Iris pigment epithelial cell (primary cell): ENCODE measurements at places on chromosomes 3 and 15.

- DNase-seq, result peak; percentile 94
These were observed at the start of gene CFAP91 for GRCh38 chr3:119702530-119703527. Gene CFAP91 (plus strand): TSS chr3:119703022. CDS start chr3:119703099, 77 bp downstream.

GRCh38 chr3:183254487-183255347 is 1.7 kb downstream of the B3GNT5 start:
- DNase-seq, result peak; percentile 27

DNA sequence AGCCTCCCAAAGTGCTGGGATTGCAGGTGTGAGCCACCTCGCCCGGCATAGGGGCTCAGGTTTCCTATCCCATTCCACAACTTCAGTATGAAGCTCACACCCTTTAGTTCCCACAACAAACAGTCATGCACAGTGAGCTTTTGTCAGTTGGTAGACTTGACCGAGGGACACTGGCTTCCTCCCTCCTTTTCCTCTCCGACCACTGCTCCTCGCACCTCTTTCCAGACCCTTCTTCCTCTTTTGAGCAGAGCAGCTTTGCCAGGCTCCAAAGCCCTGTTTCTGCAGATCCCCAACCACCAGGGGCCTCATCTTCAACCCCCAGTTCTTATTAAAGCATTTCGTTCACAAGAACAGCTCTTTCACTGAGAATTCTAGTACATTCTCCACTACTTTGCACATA is 12.7 kb upstream of the CILP start:
- no peak for DNase-seq

DNA sequence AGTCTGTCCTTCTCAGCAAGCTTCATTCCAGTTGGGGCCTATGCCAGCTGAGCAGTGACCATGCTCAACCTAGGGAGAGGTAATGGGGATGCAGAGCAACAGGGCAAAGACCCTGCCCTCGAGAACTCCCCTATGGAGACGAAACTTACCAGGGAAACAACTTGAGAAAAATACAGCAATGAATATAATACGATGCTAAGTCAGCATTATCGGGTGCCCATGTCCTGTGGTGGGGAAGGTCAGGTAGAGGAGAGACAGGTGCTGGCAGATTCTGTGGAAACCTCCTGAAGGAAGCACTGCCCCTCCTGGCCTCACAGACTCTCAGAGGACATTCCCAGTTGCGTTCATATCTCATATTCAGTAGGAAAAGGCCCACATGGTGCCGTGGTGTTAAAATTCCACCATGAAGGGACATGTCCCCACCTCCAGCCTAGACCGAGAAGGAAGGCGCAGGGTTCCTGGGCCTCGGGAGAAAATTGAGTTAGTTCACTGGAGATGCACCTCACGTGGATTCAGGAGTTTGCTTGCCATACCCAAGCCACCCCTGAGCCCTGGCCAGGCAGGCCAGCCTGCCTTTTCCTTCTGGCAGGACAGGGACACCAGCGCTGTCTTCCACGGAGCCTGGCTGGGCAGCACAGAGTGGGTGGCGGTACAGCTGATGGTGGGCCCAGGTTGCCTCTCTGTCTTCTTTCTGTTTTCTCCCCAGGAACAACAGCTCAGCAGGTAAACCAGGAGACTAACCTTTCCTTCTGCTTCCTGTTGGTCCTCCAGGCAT is 62.4 kb downstream of the BOC start:
- no peak for DNase-seq

DNA sequence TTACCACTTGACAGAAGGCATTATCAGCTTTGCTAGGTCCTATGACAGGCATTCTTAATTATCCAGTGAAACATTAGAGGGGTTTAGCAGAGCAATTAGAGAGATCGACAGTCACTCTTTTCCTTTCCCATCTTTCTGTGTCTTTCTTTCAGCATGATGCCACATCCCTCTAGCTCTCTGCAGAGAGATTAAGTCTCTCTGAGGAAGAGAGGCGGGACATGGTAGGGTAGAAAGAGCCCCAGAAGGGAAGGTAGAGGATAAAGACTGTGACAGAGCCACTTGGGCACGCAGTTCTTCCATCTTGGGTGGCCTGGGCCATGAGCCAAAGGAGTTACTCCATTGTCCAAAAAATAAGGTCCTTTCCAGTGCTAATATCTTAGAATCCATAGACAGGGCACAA is 55.8 kb downstream of the HHLA2 start:
- no peak for DNase-seq

GRCh38 chr3:114057011-114057347 is 442 bp downstream of the QTRT2 start:
- no peak for DNase-seq

GRCh38 chr15:74397239-74398068 is 30.0 kb upstream of the CYP11A1 start:
- no peak for DNase-seq

DNA sequence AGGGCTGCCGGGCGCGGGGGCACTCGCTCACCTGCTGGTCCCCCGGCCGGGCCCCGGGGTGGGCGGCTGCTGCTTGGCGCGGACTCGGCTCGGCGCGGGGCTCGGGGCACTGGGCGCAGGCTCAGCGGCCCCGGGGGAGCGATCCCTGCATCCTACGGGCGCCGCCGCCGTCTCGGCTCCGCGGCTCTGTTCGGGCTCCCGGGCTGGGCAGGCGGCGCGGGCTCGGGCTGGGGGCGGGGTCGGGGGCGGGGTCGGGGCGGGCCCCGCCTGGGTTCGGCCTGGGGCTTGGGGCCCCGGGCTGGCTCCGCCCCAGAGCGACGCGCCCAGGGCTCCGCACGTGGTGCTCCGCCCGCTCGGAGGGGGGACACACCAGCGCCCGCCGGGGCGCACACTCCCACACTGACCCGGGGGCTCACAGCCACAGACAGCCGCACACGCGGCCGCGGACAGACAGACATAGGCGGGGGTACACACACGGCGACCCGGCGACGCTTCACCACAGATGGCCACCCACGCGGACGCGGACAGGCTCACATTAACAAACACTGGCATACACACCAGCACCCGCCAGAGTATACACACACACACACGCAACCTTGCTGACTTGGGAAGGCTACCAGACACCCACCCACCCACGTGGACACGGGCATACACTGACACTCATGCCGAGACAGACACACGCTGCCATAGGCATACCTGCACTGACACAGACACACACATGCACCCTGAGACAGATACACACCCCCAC is at the start of gene SCN5A:
TSS of gene SCN5A (minus strand) at position 188 of the 748 bp plus-strand sequence. CDS start 16,380 bp downstream, outside the sequence.
- peak; percentile 10 for DNase-seq

DNA sequence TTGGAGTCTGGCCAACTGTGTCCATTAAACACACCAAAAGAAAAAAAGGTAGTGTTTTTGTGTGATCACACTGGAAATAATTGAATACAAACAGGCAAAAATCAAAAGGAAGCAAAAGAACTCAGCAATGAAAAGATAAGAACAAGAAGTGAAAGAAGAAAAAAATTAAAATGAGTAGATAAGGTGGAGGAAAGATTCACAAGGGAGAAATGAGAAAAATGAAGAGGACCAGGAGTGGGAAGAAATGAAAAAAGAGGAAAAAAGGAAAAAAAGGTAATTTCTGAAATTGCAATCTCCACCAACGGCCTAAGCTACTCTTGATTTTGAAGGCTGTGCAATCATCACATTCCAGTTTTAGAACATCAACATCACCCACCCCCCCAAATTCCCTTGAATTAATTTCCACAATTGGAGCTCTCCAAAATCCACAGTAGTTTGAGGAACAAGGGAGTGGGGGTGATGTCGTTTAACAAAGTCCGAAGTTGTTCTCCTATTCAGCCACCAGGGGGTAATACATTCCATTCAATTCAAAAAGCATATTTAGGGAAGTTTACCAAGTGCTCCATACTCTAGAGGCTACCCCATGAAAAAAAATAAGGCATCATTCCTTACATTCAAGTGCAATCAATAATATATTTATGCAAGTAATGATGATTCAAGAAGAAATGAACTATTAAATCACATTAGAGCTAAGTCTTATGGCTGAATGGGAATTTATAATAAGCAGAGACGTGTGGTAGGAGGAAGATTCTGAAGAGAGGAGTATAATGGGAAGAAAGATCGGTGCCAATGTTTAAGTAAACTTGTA is 37.4 kb downstream of the ZNF860 start:
- peak; percentile 57 for DNase-seq

DNA sequence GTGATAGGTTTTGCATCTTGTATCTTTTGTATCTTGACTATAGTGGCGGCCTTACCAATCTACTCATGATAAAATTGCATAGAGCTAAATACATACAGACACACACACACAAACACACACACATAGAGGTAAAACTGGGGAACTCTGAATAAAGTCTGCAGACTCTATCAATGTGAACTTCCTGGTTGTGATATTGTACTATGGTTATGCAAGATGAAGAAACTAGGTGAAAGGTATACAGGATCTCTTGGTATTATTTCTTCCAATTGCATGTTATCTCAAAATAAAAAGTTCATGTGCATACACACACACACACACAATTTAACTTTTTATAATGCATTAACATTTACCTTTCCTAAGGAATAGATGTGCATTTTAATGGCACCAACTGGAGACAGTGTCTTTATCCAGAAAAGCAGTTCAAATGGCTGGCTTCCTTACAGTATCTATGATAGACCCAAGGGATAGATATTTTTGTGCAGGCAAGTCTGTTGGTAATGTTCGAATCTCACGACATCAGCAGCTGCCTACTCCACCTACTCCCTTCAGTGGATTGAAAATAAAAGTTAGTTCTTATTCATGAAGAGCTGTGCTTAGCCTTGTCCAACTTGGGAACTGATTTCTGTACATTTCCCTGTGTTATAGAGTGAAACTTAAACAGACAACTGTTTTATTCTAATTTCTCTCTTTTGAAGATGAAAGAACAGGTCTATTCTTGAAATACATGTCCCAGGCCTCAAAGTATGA is 46.9 kb upstream of the SPRED1 start:
- DNase-seq, result no peak
